ENCODE measurements at places on chromosomes 16 and 17. TPM values are rescaled to one million over a fixed set of nuclear protein-coding genes. Genes with fewer than 3 reads are reported as not detected.

The ATXN2L gene
- total RNA-seq = 51.1 TPM

The CDH5 gene
- total RNA-seq = not detected

The KIF19 gene
- total RNA-seq = not detected

The TNFRSF13B gene
- total RNA-seq = not detected

The CASKIN1 gene
- 0.16 TPM for total RNA-seq

The TM4SF5 gene
- not detected for total RNA-seq

All from hair follicle dermal papilla cell (primary cell).